Cortex of kidney (tissue), 1 donor: ENCODE measurements at places on chromosomes 1 and 21.

GRCh38 chr1:109027841-109028240, 14.1 kb downstream of the WDR47 start:
- DNase-seq, result no peak

DNA sequence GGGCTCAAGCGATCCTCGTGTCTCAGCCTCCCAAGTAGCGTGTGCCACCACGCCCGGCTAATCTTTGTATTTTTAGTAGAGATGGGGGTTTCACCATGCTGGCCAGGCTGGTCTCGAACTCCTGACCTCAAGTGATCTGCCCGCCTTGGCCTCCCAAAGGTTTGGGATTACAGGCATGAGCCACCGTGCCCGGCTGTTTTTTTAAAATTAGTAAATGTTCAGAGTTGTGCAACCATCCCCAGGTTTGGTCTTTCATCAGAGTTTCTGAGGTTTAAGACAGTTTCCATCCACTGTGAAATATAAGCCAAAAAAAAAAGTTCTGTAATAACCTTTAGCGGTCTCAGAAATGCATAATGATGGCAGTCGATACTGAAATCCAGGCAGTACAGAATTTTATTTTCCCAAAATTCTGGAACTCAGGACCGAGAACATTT, 550 bp upstream of the SYT11 start:
- no peak for DNase-seq

DNA sequence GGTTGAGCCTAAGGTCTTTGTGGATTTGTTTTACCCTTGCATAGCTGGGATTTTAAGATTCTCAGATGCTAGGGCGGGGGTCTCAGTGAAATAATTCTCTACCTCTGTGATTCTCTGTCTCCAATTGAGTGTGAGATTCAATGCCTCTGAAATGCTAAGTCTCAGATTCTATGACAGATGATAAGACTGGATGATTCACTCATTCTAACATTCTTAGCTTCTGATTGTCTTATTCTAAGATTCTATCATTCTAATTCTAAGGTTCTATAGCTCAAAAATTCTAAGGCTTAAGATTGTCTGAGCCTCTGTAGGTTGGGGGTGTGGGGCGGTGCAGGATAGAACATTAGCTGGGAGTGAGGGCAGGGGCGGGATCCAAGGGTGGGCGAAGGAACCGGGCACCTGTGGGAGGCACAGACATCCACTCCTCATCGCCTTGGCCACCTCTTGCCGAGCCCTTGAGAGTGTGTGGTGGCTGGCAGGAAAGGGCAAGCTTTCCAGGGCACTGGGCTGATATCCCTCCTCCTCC, 29.5 kb downstream of the ADGRB2 start:
- DNase-seq, result no peak

DNA sequence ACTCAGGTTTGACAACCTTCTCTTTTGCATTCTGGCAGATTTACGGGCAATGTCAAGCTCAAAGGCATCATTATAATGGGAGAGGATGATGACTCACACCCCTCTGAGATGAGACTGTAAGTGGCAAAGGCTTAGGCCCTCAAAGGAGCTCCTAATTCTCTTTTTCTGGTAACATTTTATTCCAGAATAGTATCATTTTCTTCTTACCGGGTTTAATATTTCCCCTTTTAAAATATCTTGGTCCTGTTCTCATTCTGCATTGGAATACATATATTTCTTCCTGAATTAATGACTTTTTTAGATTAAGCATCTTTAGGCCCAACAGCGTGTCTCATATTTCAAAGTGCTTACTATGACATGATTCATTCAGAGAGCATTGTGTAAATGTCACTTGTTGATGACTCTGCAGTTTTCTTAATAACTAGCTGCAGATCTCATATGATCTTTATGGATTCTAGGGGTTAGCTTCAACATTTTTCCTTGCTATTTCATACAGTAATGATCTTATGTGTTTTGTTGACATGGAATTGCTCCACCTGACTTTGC, 1.7 kb downstream of the PITHD1 start:
- no peak for DNase-seq

DNA sequence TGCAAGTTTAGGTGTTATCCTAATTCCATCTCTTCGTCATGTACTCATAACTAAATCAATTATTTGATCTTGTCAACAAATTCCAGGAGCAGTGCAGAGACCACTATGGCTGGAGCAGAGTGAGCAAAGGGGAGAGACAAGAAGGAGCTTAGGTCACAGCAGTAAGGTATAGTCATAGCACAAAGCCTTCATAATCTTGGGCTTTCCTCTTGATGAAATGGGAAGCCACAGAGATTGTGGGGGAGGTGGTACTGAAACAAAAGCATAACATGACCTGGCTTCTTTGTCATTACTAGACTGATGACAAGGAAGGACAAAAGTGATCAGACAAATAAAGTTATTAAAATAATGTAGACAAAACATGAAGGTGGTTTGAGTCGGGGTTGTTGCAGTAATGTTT, 60.1 kb upstream of the PTGS2 start:
- DNase-seq, result no peak

- DNase-seq, result no peak
Measured at GRCh38 chr1:55893155-55893554, 678.0 kb upstream of the USP24 start.

- DNase-seq, result no peak
Measured at GRCh38 chr1:84073266-84073665, 70.8 kb upstream of the PRKACB start.

GRCh38 chr21:32411350-32412161, 950 bp upstream of the EVA1C start:
- DNase-seq, result no peak

DNA sequence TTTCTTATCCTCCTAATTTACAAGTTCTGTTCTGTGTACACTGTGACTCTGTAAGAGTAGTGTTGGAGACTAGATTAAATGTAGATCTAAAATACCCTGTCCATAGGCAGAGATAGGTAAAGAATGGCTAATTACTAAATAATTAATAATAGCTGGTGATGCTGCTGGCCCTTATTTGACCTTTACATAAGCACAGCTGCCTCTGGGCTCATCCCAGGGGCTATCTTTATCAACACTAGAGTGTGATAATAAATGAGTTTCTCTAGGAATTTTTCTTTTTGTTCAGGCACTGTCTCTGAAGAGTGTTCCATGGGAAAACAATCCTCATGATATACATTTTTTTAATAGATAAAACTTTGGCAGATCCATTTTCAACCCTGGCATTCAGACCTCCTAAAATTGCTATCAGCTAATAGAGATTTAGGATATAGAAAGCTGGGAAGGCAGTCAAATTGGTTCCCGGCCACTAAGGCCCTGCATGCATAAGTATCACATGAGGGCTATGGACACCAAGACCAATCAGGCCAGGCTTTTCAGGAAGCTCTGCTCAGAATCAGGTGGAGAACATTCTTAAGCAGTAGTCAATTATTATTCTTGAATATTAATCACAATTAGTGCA, 107.2 kb downstream of the ROR1 start:
- DNase-seq, result no peak

DNA sequence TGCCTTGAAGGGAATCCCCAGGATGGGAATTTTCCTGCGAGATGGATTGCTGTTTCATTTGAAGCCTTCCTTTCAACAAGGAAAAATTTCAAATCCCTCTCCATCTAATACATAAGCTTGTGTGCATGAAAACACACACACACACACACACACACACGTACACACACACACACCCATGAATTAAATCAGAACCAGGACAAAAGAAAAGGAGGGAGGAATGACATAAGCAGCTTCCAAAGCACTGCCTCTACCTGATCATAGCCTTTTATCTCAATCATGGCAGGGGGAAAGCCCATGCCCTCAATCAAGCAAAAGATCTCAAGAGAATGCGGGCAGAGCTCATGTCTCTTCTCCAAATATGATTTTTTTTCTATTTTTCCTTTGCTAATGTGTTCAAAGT, 139.7 kb downstream of the SLC44A5 start:
- DNase-seq, result no peak

- no peak for DNase-seq
Measured at GRCh38 chr21:35478161-35479064, 429.3 kb upstream of the RUNX1 start.

- DNase-seq, result no peak
Measured at GRCh38 chr1:228782662-228783417, 47.6 kb downstream of the RHOU start.

- DNase-seq, result no peak
Measured at GRCh38 chr1:82318265-82318664, 517.5 kb downstream of the ADGRL2 start.

DNA sequence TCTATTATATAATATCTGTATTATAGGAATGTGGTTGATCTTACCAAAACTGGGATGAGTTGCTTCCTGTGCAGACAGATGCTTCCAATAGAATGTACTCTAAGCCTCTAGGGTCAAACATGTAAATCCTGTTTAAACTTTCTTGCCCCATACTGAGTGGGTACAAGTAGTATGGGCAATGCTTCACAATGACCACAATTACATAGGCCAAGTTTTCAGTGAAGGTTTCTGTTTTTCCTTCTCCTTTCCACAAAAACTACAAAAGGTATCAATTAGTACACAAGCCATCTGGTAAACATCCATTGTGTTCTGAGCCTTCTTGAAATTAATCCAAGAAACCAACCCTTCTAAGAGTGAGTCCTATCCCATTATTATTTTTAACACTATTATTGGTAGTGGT, 16.8 kb downstream of the OTUD7B start:
- no peak for DNase-seq

GRCh38 chr1:97050506-97050905, 328.9 kb downstream of the PTBP2 start:
- DNase-seq, result no peak

- no peak for DNase-seq
Measured at GRCh38 chr1:31831397-31832378, 15.9 kb upstream of the SPOCD1 start.

DNA sequence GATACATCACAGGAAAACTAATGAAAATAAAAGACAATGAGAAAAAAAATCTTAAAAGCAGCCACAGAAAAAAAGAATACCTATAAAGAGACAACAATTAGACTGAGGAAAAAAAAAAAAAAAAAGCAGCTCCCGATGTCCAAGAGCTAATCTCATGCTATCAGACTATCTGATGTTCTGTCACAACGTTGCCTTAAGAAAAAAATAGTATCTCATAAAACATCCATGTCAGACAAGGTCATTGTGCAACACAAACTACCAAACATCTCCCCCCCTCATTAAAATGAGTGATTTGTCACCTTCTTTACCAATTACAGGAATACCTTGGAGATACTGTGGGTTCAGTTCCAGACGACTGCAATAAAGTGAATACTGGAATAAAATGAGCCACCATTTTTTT, 68.9 kb downstream of the ZNF644 start:
- no peak for DNase-seq

DNA sequence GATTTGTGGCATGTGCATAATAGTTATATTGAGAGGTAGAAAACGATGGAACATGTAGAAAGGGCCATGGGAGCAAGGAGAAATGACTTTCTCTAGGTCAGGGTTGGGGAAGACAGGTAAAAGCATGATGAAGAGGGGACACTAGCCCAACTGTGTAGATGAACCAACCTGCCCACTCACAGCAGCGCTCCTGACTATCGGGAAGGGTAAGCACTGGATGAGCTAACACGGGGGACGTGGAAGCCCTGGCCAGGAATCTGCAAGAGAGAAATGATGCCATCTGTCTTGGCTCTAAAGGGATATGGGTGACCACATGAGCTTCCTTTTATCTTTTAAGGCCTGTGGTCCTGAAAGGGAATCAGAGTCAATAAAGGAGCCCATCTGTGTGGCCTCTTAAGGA, 36.2 kb upstream of the TMEM125 start:
- no peak for DNase-seq

- DNase-seq, result no peak
Measured at GRCh38 chr1:234606784-234607108, 3.2 kb downstream of the IRF2BP2 start.

DNA sequence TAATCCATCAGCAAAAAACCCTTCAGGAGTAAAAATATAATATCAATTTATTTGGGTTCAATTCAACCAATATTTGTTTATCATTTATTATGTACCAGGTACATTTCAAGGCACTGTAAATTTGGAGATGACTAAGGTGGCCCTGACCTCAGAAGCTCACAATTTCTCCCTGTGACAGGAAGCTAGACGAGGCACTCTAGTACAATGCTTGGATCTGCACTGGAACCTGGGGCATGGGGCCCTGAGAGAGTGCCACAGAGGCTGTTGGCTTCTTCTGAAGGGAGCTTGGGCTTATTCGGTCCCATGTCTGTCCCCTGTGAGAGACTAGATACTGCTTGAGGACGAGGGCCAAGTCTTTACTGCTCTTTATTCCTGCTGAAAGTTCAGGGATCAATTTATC, 31.5 kb downstream of the RHOU start:
- DNase-seq, result no peak

DNA sequence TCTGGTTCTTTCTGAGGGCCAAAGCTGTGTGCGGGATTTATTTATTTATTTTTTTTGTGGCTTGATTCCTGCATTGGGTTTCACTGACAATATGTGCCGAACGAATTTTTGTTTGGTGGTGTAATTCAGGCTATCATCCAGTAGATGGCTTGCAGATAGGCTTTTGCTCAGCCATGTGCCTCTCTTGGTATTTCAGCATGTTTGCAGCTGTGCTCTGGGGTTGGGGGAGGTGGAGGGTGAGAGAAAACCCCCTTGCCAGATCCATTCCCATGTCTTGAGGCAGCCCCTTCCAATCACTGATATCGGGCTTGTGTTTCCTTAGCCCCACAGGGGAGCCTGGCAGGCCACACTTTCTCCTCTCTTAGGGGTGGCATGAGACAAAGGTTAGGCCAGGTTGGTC, 302.4 kb downstream of the PTGER3 start:
- no peak for DNase-seq

GRCh38 chr1:8373581-8374241, 55.8 kb downstream of the SLC45A1 start:
- DNase-seq, result no peak

- DNase-seq, result no peak
Measured at GRCh38 chr21:14977814-14978213, 87.0 kb downstream of the NRIP1 start.

- DNase-seq, result no peak
Measured at GRCh38 chr1:43786201-43786958, 79.0 kb downstream of the ST3GAL3 start.

GRCh38 chr1:30286988-30287839, 436.2 kb downstream of the MATN1 start:
- DNase-seq, result no peak
